CD4-positive, CD25-positive, alpha-beta regulatory T cell (primary cell): ENCODE measurements at places on chromosomes 4 and X. TPM values are rescaled to one million over a fixed set of nuclear protein-coding genes. Genes with fewer than 3 reads are reported as not detected.

The GLRA3 gene
- not detected for total RNA-seq

The KLF8 gene
- 12.1 TPM for total RNA-seq

The PTCHD1 gene
- not detected for total RNA-seq

The SSX3 gene
- not detected for total RNA-seq

The FAT4 gene
- total RNA-seq = 0.02 TPM

- no peak overlapping the region for H3K4me3 ChIP-seq
- no peak for DNase-seq
- H3K27ac ChIP-seq = no peak overlapping the region
These were observed 442.9 kb downstream of the TLL1 start for GRCh38 chr4:166315721-166316467.

DNA sequence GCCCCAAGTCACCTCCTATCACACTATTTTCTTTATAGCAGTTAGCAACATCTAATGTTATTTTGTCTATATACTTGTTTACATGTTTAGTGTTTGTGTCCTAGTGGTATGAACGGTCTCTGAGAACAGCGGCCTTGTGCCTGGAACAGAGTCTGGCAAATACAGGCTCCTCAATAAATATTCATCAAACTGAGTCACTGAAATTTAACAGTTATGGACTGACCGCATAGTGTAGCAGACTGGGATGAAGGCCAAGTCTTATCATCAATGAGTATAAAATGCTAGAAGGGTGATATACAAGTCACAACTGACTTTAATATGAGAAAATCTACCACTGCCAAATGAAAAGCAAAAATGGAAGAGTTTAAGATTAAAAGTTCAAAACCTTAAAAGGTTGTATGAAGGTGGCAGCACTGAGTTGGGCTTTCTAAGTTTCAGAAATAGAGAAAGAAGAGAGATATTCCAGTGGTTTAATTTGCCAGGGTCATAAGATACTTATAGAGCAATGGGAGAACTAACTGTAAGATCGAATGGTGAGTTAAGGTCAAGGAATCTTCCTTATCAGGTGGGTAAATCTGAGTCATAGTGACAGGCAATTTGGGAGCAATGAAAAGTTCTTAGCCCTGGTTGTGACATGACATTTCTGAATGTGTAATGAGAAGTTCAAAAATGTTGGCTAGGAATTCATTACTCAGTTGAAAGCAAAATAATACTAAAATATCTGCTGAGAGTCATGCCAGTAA, 34.9 kb downstream of the ELOVL6 start:
- H3K4me1 ChIP-seq = peaks cover 24% of the 10 kb centered on the region
- H3K4me3 ChIP-seq = no peak overlapping the region
- H3K36me3 ChIP-seq = no peaks in the 10 kb centered on the region
- H3K27me3 ChIP-seq = no peaks in the 10 kb centered on the region
- no peak overlapping the region for H3K27ac ChIP-seq

GRCh38 chr4:70008771-70009170, 13.0 kb downstream of the STATH start:
- no peaks in the 10 kb centered on the region for H3K4me1 ChIP-seq
- no peak for DNase-seq
- H3K4me3 ChIP-seq = no peak overlapping the region

DNA sequence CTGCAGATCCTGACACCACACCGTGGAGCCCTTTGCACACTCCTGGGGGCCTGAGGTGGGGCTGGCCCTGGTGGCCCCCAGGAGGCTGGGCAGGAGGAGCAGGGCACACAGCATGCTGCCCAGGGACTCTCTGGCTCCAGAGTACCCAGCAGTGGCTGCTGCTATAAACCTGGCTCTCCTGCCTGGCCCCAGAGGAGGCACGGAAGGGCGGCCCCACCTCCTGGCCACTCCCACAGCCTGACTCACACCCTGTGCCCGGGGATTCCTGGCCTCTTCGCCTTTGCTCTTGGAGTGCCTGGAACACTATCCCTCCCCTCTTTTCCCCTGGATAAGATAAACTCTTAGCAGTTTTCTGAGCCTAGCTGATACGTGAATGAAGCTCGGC, at the start of gene PSAPL1:
TSS of gene PSAPL1 (minus strand) at position 165 of the 385 bp plus-strand sequence. CDS start at position 114, 51 bp downstream.
- no peak within 1 kb of the TSS for H3K4me3 ChIP-seq
- H3K4me1 ChIP-seq = no peaks in the 10 kb centered on the region
- DNase-seq = no peak
- H3K27ac ChIP-seq = no peak within 1 kb of the TSS
- H3K36me3 ChIP-seq = no peaks in the 10 kb centered on the region

DNA sequence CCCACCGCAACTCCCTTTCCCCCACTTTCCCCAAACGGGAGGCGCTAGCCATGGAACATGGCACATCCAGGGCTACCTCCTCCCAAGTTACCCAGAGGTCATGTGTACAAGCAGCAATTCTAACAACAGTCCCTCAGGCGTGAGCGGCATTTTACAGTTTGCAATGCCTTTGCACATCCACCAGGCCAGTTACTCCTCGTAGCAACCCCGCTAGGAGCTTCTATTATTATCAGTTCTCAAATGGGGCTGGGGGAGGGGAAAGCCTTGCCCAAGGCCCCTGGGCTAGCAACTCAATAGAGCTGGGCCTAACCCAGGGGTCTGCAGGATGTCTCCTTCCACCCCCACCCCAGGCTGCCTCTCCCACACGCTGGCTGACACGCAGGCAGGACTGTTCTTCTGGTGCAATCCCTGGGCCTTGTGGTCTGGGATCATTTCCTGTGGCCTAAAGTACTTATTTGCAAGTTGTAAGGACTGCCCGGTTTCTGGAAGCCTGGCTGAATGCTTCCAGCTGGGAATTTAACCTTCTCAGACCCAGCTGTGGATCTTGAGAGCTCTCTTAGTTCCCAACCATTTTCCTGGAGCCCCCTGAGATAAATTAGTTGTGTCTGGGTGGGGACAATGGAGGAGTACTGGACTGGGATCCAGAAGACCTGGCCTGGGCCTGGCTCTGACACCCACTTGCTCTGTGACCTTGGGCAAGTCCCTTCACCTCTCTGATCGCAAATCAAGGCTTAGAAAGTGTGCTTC, 27.7 kb downstream of the PJA1 start:
- DNase-seq = no peak
- no peak overlapping the region for H3K4me3 ChIP-seq
- no peaks in the 10 kb centered on the region for H3K36me3 ChIP-seq

- no peak for DNase-seq
- no peak overlapping the region for H3K27ac ChIP-seq
- H3K27me3 ChIP-seq = no peaks in the 10 kb centered on the region
- H3K36me3 ChIP-seq = no peaks in the 10 kb centered on the region
- H3K4me3 ChIP-seq = no peak overlapping the region
- H3K4me1 ChIP-seq = no peaks in the 10 kb centered on the region
These were observed 154.1 kb upstream of the PJA1 start for GRCh38 chrX:69319376-69319775.

DNA sequence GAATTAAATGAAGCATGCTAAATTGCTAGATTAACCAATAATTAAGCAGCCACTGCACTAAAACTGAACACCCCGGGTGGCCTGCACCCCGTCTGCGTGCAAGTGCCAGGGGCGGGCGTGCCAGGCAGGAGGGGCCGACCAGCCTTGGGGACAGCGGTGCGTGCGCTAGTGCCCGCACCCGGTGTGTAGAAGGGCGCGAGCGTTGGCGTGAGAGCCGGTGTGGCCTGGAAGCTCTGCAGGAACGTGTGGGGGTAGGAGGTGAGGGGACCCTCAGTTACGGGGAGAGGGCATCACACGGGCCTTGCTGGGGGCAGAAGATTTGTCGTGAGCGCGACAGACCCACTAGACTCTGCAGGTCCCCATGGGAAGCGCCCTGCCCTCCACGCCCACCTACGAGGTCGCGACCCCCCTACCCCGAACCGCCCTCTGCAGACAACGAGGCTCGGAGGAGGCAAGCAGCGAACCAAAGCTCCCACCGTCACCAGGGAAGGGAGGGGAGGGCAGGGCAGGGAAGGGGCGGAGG, 105.8 kb downstream of the FAM53A start:
- H3K4me1 ChIP-seq = peaks cover 5% of the 10 kb centered on the region
- H3K27me3 ChIP-seq = no peaks in the 10 kb centered on the region
- H3K36me3 ChIP-seq = no peaks in the 10 kb centered on the region
- no peak for DNase-seq
- no peak overlapping the region for H3K27ac ChIP-seq

- no peaks in the 10 kb centered on the region for H3K36me3 ChIP-seq
- H3K4me3 ChIP-seq = no peak overlapping the region
- no peak overlapping the region for H3K27ac ChIP-seq
- no peaks in the 10 kb centered on the region for H3K27me3 ChIP-seq
- no peak for DNase-seq
These were observed 621.3 kb upstream of the AGA start for GRCh38 chr4:178063568-178063967.

DNA sequence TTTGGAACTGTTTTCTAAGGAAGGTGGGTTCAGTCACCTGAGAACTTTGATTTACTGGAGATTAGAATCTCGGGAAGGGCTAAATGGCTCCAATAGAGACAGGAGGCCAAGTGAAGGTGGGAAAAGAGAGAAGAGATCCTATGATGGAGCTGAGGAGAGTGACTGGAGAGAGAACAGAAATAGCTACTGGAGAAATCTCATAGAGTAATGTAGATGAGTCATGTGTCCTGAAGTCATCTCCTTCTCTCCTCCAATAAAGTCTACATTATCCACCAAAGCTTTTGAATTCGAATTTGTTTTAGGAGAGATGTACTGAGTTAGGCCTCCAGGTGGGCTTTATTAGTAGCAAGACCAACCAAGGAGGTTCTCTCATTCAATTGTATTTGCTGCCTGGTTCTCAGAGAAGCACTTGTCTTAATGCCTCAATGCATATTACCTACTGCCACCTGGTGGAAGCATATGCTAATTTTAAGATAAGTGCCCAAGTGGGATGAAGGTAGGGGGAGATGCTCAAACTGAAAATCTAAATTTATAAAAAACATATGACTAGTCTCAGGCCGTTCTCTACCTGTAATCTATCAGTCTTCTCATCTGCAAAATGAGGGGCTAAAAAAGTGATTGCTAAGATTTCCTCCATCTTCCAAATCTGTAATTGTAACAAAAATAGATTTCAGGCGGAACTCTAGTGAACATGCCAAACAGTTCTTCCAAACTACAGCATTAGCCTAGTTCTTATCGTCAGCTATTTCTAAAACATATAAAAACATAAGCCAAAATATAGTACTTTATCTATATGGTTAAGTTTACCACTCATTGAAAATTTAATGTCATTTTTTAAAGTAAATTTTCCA, 24.4 kb downstream of the TXK start:
- peaks cover 11% of the 10 kb centered on the region for H3K4me1 ChIP-seq
- no peaks in the 10 kb centered on the region for H3K27me3 ChIP-seq

DNA sequence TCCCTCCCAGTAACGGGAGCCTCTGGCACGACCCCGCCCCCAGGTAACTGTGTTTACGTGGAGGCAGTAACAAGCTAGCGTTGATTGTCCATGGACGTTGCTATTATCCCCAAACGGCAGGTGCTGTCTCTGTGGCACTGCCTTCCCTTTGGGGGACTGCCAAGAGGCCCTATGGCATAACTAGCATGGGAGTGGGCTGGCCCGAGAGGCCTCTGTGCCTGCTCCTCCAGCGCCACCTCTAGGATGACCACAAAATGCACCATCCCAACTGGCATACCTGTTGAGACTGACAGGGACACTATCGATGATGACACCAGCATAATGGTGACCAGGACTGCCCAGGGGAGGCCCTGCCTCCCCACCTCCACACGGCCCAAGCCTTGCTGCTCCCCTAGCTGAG, 1.5 kb downstream of the SRPK3 start:
- no peak overlapping the region for H3K4me3 ChIP-seq
- DNase-seq = no peak
- no peaks in the 10 kb centered on the region for H3K4me1 ChIP-seq
- H3K36me3 ChIP-seq = no peaks in the 10 kb centered on the region
- no peaks in the 10 kb centered on the region for H3K27me3 ChIP-seq

- H3K4me3 ChIP-seq = peak overlapping the region; percentile 93
- H3K27me3 ChIP-seq = no peaks in the 10 kb centered on the region
- H3K27ac ChIP-seq = peak overlapping the region; percentile 98
- H3K4me1 ChIP-seq = peaks cover 45% of the 10 kb centered on the region
- H3K36me3 ChIP-seq = no peaks in the 10 kb centered on the region
These were observed 525 bp upstream of the CISD2 start for GRCh38 chr4:102868153-102868780.

DNA sequence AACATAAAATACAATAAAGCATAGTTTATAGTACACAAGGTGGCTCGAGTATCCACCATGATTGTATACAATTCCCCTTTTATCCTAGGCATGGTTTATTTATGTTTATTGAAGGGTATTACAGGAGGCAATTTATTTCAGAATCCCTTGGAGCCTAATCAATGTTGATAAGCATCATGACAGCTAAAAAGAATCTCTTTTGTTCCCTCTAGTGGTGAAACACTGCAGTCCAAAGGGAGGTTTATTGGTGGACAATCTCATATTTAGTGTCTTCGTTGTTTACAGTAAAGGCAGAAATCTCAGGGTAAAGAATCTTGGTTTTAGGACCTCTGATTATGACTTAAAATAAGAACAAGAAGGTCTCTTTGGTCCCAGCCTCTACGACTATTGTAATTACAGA, 1712.5 kb downstream of the C4orf33 start:
- no peaks in the 10 kb centered on the region for H3K36me3 ChIP-seq
- DNase-seq = no peak
